Posterior cingulate gyrus (tissue), 11 donors: ENCODE measurements at places on chromosomes 2 and 18.

DNA sequence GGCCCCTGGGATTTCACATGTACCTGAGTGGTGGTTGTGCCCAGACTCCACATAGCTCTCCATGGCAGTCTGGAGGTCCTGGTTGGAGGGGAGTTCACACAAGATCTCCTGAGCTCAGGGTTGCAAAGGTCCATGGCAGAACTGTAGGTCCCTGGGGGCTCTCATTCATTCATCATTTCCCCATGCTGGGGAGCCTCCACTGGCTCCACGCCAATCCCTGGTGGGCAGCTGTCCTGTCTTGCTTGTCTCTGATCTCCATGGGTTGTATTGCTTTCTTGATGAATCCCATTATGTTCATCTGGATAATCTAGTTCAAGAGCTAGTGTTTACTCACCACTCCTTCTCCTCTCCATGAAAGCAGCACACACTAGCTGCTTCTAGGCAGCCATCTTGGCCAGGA lies 42.4 kb downstream of the ZSWIM2 start:
- no peak for DNase-seq

- no peak for DNase-seq
These were observed 182.8 kb upstream of the FOSL2 start for GRCh38 chr2:28209864-28210263.

DNA sequence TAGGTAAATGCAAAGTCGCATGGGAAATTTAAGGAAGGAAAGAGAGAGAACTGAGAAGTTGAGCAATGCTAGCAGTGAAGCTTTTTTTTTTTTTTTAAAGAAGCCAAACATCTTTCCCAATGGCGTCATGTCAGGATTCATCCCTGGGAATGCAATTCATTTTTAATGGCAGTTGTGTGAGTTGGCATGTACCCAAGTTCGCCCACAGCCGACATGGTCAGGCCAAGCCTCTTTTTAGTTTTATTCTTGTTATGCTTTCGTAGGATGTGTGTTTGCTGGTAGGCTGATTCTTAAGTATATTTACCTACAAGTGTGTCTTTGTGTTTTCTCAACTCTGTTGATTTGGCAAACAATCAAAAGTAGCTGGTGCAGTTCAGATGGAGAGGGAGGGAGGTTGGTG lies 127.6 kb upstream of the ITGA6 start:
- DNase-seq, result no peak

GRCh38 chr2:216426166-216426777 lies 14.0 kb downstream of the SMARCAL1 start:
- no peak for DNase-seq

- DNase-seq, result no peak
These were observed 866.0 kb upstream of the ACVR2A start for GRCh38 chr2:146978577-146979555.

DNA sequence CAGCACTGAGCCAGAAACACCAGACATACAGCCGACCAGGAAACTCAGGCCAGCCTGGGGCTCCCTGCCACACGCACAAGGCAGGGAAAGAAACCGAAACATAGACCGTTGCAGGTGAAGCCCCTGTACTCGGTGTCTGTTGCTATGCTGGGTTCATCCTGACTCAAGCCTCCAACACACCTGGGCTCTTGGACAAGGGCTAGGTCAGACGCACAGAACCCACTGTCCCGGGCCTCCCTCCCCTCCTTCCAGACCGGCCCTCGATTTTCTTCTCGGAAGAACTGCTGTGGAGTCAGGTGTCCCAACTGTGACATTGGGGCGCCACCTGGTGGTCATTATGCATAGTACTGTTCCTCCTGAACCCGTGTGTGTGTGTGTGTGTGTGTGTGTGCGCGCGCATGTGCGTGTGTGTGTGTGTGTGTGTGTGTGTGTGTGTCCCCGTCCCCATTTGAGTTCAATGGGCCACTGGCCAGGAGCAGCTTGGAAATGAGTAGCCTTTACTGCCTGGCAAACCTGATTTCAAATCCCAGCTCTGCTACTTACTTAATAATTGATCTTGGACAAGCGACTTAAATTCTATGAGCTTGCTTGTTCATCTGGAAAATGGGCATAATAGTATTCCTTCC lies 55.4 kb upstream of the GLI2 start:
- peak; percentile 86 for DNase-seq

- no peak for DNase-seq
These were observed 249.2 kb upstream of the FIGN start for GRCh38 chr2:163984986-163985385.

- no peak for DNase-seq
These were observed 20.8 kb downstream of the ATF2 start for GRCh38 chr2:175147186-175147585.

DNA sequence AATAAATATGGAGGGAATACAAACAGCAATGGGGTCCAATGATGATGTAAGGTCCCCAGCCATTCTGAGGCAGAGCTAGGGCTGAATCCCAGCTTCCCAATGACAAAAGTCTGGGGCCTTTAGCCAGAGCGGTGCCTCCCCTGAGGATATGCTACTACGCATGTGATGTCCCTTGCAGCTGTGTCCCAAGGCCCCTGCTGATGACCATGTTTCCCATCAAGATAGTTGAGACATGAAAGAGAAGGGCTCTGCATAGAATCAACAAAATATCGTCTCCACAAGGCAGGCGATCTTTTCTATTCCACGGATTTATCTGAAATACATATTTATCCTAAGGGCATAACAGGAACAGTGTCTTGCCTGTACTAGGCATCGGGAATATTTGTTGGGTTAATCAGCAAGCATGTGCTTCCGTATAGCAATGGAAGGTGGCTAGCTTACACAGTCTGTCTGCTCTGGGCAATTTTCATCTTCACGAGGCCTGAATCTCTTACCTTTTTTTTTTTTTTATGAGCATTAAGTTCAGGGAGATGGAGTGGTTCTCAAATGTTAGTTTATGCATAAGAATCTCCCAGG lies 284.6 kb downstream of the CNTNAP5 start:
- DNase-seq, result no peak

- no peak for DNase-seq
These were observed 113.7 kb upstream of the COPS8 start for GRCh38 chr2:236971919-236972381.
